ENCODE measurements at places on chromosomes 7 and 10.

- no peak for DNase-seq
Observed at GRCh38 chr10:113756940-113757543, 5.6 kb downstream of the PLEKHS1 start.

DNA sequence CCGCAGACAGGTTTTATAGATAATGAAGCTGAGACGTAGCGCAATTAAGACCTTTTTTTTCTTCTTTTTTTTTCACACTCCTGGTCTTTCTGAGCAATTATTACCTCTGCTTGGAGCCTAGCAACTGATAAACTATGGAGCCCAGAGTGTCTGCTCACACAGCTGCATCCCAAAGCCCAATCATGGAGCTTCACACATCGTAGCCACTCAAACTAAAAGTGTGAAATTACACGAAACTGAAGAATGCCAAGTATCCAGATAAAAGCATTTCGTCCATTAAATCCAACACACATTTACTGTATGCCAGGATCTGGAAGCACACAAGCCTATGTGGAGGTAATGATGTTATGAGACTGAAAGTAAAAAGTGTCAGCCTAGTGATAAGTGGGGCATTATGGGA is 97.6 kb downstream of the NRP1 start:
- no peak for DNase-seq

DNA sequence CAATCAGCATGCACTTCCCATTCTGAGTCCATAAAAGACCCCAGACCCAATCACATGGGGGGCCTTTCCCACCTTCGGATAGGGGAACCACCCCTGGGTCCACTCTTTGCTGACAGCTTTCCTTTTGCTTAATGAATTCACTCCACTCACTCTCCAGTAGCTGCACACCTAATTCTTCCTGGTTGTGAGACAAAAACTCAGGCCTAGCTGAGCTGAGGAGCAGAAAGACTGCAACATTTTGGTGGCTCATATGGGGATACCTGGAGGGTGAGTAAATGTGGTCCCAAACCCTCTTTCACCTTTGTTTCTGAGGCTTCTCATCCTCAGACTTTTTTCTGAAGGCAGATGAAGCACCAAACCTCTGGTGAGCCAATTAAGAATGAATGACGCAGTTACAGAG is 138.1 kb downstream of the WDR11 start:
- DNase-seq = no peak

DNA sequence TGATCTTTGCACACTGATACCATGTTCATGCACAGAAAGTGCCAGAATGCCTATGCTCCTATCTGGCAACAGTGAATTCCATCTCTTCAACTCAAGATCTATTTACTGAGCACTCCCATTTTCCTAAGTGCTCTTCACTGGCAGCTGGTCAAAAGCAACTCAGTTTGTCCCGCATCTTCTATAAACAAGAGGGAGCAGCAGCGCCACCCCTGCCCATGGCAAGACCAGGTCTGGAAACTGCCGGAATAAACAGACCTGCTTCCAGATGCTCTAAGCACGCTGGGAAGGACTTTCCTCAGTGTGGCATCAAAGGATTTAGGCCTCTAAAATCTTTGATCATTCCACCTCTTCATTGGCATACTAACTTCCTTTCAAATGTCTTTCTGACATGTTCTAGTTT is 104.4 kb upstream of the MACROH2A2 start:
- no peak for DNase-seq

DNA sequence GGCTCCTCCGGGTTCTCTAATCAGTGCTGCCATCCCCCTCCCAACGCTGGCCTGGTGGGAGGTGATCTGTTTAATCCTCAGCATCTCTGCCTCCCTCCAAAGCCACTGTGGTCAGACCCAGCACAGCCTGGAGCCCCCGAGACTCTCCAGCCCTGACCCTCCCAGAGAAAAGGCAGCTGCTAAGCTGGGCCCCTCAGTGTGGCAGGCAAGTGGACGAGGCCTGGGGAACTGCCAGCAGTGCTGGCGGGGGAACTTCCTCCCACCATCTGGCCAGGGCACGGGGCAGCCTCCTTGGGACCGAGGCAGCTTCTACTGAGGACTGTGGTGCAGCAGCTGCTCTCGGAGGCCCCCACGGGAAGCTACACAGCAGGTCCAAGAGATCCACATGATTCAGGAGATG is 51.1 kb downstream of the DPYSL4 start:
- no peak for DNase-seq
